ENCODE measurements at places on chromosomes 3 and 15.

GRCh38 chr3:154718053-154718452 lies 288.1 kb upstream of the GPR149 start:
- H3K4me3 ChIP-seq = no peak overlapping the region
- DNase-seq = no peak
- H3K36me3 ChIP-seq = no peaks in the 10 kb centered on the region
- no peaks in the 10 kb centered on the region for H3K27me3 ChIP-seq
- H3K4me1 ChIP-seq = no peaks in the 10 kb centered on the region

- H3K4me3 ChIP-seq = no peak overlapping the region
- H3K27ac ChIP-seq = no peak overlapping the region
- H3K36me3 ChIP-seq = no peaks in the 10 kb centered on the region
- H3K4me1 ChIP-seq = no peaks in the 10 kb centered on the region
- no peak for DNase-seq
These were observed 246.5 kb downstream of the ULK4 start for GRCh38 chr3:41715376-41715775.

DNA sequence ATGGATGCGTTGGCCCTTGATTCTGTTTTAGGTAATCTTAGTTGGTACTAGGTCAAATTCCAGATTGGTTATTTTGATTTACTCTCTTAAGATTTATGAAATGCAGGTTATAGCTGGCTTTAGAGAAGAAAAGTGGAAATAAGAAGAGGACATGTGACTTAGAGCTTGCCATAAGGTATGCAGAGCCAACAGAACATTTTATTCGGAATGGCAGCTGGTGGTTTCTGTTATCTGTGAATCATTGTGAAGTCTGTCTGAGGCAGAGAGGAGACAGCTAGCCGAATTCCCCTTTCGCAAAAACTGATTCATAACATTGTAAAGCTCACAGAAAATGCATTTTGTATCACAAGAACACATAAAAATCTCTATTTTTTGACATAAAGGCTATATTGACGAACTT lies 82.1 kb downstream of the FILIP1L start:
- H3K27ac ChIP-seq = no peak overlapping the region
- no peak overlapping the region for H3K4me3 ChIP-seq

DNA sequence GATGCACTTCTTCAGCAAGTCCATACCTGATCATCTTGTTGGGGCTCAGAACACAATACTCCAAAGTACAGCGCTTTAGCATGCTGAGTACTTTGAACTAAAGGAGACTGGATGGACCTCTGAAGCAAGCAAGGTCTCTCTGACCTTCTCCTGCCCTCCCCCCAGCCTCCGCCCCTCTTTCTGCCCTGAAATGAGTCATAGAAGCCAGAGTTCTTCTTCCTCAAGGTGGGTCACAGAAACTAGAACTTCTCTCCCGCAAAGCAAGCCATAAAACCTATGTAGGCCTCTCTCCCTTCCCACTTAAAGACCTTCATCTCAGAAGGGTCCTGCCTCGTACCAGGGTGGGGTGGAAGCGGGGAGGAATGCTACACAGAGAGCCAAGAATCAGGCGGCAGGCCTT lies 230.5 kb upstream of the PROK2 start:
- no peak for DNase-seq
- no peak overlapping the region for H3K4me3 ChIP-seq
- H3K27ac ChIP-seq = no peak overlapping the region
- no peaks in the 10 kb centered on the region for H3K36me3 ChIP-seq
- H3K4me1 ChIP-seq = no peaks in the 10 kb centered on the region

- H3K4me3 ChIP-seq = no peak overlapping the region
- no peak for DNase-seq
- H3K4me1 ChIP-seq = peaks cover 4% of the 10 kb centered on the region
- H3K36me3 ChIP-seq = no peaks in the 10 kb centered on the region
- H3K27me3 ChIP-seq = no peaks in the 10 kb centered on the region
- no peak overlapping the region for H3K27ac ChIP-seq
These were observed 56.3 kb downstream of the OSBPL10 start for GRCh38 chr3:31924610-31925270.

GRCh38 chr3:186976837-186977750 lies 46.8 kb downstream of the ST6GAL1 start:
- peak overlapping the region; percentile 36 for H3K27ac ChIP-seq
- H3K4me3 ChIP-seq = no peak overlapping the region
- DNase-seq = peak; percentile 28
- peaks cover 46% of the 10 kb centered on the region for H3K36me3 ChIP-seq
- H3K27me3 ChIP-seq = no peaks in the 10 kb centered on the region

GRCh38 chr15:42707873-42708544 lies 28.9 kb downstream of the CDAN1 start:
- H3K27me3 ChIP-seq = no peaks in the 10 kb centered on the region
- peaks cover 6% of the 10 kb centered on the region for H3K4me1 ChIP-seq
- DNase-seq = no peak
- H3K4me3 ChIP-seq = no peak overlapping the region

DNA sequence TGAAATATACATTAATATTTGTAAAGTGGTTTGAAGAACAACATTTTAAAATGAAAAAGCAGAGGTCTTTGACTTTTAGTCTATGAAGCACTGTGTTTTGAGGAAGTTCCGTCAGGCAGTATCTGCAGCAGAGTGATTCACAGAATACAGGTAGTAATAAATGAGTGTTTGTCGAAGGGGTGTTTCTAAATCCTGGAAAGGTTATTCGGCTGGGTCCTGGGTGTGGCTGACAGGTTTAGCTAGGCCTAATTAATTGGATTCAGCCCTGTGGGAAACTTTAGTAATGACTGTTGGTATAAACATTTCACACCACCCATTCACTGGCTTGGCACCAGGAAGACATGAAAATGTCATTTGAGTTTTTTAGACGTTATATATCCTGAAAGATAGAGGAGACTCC lies 51.3 kb downstream of the TIPARP start:
- no peak overlapping the region for H3K4me3 ChIP-seq
- no peak for DNase-seq

- H3K4me3 ChIP-seq = no peak overlapping the region
- no peaks in the 10 kb centered on the region for H3K27me3 ChIP-seq
- H3K4me1 ChIP-seq = no peaks in the 10 kb centered on the region
- H3K36me3 ChIP-seq = no peaks in the 10 kb centered on the region
- no peak for DNase-seq
These were observed 113.1 kb upstream of the ZBED2 start for GRCh38 chr3:111708157-111708771.

- no peaks in the 10 kb centered on the region for H3K27me3 ChIP-seq
- no peak overlapping the region for H3K4me3 ChIP-seq
- no peaks in the 10 kb centered on the region for H3K36me3 ChIP-seq
- H3K27ac ChIP-seq = no peak overlapping the region
These were observed 311.1 kb downstream of the VPS13C start for GRCh38 chr15:61749169-61749568.
